ENCODE measurements at places on chromosomes 11 and 22.

DNA sequence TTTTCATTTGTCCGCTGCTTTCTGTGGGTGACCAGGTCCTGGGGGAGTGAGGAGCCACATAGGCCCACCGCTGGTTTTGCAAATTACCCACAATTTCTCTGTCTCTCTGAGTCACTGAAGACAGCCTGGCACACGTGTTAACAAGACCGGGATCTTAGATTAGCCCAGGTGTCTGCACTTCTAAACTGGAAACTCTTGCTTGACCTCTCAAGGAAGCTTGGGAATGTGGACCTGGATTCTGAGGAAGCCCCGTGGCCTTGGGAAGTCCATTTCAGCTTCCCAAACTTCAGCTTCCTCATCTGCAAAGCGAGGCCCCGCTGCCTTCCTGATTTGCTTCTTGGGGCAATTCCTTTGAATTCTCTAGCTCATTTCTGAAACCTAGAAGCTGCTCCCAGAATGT is 119.9 kb downstream of the KIAA1671 start:
- no peak for DNase-seq

- no peak for DNase-seq
Measured at GRCh38 chr22:16936625-16937024, 71.4 kb downstream of the GAB4 start.

DNA sequence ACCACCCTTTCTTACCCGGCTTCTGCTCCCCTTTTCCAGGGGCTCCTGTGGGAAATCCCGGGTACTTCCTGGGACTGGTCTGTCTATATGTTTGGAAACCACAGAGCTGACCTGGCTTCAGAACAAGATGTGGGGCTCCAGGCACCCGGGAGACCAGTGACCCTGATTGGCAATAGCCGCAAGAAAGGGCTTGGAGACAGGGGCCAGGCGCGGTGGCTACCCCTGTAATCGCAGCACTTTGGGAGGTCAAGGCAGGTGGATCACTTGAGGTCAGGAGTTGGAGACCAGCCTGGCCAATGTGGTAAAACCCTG is 3.2 kb upstream of the NEAT1 start:
- DNase-seq = no peak

DNA sequence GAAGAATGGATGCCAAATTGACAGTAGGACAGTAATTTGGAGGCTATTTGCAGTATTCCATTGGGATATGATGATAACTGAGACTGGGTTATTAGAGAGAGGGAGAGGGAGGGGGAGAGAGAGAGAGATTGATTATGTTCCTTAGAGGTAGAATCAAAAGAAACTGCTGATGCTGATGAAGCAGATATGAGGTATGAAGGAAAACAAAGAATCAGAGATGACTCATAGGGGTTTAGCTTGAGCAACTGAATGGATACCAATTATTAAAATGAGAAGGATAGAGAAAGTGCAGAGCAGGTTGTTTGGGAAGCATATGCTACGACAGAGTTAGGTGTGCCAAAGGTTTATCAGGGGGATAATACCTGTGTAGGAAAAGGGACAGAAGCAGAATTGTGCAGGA is 12.8 kb upstream of the NUCB2 start:
- DNase-seq = no peak

DNA sequence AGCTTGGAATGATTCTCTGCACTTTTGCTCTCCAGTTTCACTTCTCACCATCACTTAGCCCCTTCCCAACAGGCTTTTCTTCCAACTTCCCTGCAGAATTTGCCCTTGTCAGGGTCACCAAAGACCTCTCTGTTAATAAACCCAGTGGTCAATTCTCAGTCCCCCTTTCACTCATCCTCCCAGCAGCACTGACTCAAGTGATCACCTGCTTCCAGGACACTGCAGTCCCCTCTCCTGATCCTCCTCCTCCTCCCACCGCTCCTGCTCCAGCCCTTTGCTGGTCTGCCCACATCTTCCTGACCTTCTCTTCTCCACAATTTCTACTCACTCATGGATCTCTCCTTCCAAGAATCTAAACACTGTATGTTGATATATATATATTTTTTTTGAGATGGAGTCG is 57.9 kb downstream of the SHISAL1 start:
- DNase-seq = no peak

GRCh38 chr11:60914633-60915247 is 782 bp downstream of the TMEM109 start:
- no peak for DNase-seq
